ENCODE measurements at places on chromosomes 5 and 9.

DNA sequence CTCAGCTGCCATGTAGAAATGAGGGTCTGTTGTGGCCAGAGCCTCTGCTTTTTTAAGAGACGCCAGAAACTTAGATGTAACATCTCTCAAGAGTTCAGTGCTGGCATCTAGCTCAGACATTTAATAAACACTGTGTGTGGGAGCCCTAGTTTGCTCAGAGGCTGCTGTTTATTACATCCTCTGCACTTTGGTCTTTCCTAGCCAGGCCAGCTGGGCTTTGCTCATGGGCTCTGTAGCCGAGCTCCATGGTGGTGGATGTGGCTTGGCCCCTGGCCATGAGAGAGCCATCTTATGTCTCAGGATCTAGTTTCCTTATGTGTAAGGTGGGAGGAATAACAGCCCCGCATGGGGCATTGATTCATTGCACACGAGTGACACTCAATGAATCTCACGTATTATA lies 30.0 kb downstream of the ARHGEF37 start:
- no peak for ATAC-seq

DNA sequence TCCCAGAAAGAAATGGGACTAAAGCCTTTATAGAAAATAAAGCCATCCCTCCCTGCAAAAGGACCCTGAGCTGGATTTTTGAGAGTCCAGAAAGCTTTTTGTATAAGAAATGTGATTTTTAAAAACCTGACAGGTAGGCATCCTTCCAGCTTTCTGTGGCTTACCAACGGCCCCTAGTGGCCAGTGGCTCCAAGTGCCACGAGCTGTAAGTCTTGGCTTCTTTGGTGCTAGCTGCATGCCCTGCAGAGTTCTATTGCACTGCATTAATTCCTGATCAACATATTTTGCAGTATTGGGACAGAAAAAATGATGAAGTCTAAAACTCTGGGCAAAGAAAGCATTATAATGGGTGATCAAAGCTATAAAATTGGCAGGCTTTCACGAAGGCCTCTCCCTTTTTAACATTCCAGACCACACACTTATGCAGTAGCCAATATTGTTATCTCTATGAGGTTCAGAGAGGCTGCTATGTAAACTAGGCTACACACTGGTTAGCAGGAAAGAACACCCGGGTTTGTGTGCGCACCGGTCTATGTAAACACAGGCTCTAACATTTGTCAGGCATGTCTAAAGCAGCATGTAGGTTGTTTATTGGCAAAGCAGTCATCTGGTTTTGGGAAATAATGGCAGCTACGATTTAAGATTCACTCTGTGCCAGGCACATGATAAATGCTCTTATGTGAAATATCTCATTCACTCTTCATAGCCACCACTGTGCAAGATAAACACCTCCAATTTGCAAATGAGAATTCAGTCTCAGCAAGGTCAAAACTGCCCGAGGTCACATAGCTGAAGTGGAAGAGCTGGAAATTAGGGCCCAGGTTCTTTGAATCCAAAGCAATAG lies 55.2 kb downstream of the NMUR2 start:
- no peak for ATAC-seq

- no peak for ATAC-seq
Observed at GRCh38 chr9:84166891-84167290, 173.7 kb downstream of the SLC28A3 start.

DNA sequence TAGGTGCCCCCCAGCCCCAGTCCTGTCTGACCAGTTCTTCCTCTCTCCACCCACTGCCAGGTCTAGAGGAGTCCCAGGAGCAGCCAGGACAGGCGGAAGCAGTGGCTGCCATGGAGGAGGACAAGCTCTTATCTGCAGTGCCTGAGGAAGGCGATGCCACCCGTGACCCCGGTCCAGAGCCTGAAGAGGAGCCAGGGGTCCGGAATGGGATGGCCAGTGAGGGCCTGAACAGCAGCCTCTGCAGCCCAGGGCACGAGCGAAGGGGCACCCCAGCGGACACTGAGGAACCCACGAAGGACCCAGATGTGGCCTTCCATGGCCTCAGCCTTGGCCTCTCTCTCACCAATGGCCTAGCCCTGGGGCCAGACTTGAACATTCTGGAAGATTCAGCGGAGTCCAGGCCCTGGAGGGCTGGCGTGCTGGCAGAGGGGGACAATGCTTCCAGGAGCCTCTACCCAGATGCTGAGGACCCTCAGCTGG lies 13.8 kb downstream of the PSD2 start:
- ATAC-seq = no peak

DNA sequence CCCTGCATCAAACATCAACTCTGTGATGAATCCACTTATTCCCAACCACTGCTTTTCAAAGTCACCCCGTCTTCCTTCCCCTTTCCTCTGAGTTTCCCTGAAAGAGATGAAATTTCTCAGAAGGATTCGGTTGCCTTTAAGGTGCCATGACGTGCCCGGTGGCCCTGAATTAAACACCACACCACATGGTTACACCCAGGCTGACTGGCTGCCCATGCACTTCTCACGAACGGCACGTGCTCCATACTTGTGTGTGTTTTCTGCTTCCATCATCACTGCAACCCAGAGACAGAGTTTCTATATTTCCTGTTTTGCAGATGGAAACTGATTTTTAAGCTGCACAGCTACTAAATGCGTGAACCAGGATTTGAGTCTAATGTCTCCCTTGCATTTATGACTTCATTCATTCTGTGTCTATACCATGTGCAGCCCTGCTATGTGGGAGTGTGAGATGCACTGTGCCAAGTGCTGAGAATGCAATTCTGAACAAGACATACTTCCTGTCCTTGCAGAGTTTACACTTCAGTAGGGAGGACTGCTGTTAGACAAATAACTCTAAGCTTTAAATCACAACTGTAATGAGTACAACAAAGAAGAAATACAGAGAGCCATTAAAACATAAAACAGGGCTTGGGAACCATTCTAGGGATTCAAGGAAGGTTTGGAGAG lies 162.9 kb downstream of the NXNL2 start:
- ATAC-seq = no peak

GRCh38 chr5:32780508-32780919 lies 69.4 kb downstream of the NPR3 start:
- no peak for ATAC-seq

DNA sequence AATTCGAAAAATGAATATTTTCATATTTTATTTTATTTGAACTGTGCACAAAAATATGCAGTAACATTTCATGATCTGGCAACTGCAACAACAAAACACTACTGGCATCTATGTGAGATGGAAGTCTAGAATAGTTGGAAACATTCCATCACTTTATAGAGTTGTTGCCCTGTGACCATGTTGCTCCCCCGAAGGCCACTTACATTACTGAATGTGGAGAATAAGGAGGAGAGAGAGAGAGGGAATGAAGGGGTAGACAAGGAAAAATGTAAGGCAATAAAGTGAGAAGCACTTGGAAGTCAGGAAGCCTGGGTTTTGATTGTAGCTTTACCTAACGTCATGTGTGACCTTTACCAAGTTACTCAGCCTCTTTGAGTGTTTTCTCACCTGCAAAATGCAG lies 437.2 kb upstream of the EDIL3 start:
- no peak for ATAC-seq

DNA sequence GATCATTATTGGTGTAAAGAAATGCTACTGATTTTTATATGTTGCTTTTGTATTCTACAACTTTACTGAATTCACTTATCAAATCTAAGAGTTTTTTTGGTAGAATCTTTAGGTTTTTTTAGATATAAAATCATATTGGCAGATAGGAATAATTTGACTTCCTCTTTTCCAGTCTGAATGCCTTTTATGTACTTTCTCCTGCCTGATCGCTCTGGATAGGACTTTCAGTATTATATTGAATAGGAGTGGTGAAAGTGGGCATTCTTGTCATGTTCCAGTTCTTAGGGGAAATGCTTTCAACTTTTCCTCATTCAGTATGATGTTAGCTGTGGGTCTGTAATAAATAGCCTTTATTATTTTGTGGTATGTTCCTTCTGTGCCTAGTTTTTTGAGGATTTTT lies 8.3 kb downstream of the AHRR start:
- no peak for ATAC-seq

DNA sequence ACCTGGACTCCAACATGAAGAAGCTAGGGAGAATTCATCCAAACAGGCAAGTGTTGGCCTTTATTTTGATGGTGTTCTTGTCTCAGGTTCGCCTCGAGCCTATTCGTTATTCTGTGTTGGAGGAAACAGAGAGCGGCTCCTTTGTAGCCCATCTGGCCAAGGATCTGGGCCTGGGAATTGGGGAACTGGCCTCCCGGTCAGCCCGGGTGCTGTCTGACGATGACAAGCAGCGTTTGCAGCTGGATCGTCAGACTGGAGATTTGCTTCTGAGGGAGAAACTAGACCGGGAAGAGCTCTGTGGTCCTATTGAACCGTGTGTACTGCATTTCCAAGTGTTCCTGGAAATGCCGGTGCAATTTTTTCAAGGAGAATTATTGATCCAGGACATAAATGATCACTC lies 367 bp downstream of the PCDHB4 start:
- ATAC-seq = no peak

GRCh38 chr5:161190778-161191177 lies 338.8 kb upstream of the ATP10B start:
- no peak for ATAC-seq

DNA sequence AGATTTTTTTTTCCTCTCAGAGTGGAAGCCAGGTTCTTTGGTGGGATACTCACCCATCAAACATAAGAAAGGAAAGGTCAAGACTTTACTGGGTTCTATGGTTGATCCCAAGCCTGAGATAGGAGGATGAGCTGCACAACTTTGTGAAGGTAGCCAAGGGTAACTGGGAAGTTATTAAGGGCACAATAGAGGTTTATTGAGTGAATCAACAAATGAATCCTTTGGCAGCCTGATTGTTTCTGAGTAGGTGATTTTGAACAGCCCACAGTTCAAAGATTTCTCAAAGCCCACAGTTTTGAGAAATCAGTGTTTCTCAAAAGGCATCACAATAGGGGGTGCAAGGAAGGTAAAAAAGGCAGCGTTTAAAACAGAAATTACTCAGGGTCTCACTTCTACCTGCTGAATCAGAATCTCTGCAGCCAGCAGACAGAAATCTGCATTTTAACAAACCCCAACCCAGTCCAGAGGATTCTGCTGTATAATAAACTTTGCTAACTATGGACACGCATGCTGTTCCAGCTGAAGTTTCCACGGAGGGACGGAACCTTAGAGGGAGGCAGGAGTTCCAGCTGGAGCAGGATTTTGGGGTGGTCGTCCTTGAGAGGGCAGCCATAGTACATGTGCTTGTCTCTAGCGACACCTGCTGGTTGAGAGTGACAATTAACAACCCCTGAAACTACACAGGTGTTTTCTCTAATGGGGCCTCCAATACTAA lies 32.7 kb upstream of the FSD1L start:
- ATAC-seq = peak; percentile 74

- no peak for ATAC-seq
Observed at GRCh38 chr5:91219091-91219802, 163.9 kb downstream of the ARRDC3 start.

Data from stimulated activated memory B cell treated with anti-CD40 and anti-IgM and Interleukin-4, amounts not matched to agents 10 μg/mL and 1 μg/mL and 100 μg/mL, for 72 hours (primary cell).